ENCODE measurements at places on chromosomes 6 and 20.

DNA sequence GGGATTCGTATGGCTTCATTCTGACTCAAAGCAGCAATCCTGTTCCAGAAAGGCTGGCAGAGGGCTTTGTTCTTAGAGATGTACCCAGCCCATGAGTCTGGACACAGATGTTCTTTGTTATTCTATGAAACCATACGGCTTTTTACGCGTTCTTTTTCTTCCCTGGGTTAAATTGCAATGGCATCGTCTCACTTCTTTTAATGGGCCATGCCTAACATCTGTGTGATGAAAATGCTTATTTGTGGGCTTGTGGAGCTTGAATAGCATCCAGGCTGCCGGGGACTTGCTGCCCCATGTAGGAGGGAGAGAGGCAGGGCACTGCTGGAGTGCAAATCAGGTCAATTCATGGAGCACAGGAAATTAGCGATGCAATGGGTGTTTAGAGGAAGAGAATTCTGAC, 19.4 kb downstream of the FAM50B start:
- no peak for DNase-seq

- DNase-seq, result no peak
Measured at GRCh38 chr6:137652961-137653705, 158.9 kb upstream of the OLIG3 start.

GRCh38 chr20:45832619-45833018, 980 bp upstream of the SNX21 start:
- no peak for DNase-seq

DNA sequence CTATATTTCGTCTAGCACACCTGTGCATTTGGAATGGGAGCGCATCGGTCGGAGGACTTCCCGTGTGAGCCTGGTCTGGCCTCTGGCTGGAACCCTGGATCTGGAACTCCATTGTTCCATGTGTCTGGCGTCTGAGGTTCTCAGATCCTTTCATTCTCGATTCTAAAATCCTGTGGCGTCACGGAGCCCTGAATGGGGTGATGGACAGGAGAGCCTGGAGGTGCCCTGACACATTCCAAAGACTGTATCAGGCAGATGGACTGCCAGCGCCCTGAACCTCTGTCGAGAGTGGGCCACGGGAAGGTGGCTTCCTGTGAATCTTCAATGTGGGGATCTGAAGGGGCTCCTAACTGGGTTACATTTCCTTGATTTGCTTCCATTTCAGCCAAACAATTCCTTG, 20.6 kb downstream of the MYH7B start:
- no peak for DNase-seq

DNA sequence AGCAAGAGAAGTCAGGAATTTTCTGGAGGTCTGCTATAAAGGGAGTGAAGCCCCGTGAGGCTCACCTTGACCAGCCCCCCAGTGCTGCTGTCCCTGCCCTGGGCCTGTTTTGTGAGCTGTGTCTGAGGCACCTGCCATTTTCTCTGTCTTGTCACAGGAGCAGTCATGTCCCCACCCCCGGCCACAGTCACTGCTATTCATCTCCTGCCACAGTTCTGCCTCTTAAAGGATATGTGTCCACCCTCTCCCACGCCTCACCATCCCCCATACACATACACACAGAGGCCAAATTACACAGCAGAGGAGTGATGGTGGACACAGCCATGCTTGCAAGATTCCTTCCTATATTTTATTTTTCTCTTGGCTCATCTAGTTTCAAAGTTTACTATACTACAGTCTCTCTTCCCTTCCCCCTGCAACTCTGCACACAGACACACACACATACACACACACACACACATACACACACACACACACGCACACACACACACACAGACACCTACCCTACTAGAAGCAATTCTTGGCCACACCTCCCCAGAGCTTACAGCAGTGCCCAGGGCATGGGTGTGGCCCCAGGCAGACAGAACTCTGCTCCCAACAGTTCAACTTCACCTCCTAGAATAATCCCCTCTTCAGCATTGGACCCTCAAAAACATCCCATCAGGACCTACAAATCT, 68.7 kb upstream of the TAB2 start:
- DNase-seq, result no peak

GRCh38 chr20:13772529-13772928, 12.2 kb downstream of the ESF1 start:
- DNase-seq, result no peak

DNA sequence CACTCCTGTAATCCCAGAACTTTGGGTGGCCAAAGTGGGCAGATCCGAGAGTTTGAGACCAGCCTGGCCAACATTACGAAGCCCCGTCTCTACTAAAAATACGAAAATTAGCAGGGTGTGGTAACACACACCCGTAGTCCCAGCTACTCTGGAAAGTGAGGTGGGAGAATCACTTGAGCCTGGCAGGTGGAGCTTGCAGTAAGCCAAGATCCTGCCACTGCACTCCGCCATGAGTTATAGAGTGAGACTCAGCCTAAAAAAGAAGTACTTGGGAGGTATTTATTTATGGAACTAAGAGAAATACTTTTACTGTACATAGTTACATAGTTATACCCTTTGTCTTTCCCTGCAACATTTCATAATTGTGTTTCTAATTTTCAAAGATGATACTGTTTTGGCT, 67.8 kb downstream of the SMAP1 start:
- DNase-seq, result no peak

DNA sequence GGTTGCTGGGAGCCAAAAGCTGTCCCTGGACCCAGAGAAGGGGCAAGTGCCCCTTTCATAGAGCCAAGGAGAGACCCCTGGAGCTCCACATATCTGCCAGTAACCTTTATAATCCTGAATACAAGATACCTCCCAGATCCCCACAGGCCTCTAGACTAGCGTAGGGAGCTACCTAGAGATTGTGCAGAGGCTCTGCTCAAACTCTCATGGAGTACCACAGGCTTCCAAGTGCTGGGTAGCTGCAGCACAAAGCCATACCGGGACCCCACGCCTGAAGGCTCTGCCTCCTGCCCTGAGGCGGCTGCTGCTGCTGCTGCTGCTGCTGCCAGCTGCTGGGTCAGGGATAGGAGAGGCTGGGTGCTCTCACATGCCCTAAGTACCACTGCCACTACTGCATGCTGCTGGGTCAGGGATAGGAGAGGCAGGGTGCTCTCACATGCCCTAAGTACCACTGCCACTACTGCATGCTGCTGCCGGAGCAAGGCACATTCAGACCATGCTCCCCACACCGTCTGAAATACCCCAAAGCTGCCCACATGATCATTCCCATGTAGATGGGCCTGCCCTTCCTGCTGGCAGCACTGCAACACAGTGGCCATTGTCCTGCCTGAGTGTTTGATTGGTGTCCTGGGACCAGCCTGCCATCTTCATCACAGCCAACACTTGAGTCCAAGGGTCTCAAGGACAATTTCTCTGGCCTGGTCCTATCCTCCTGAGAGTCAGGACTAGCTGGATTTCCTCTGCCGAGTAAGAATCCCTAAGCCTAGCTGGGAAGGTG, 1434.3 kb upstream of the ADGRB3 start:
- DNase-seq, result no peak

DNA sequence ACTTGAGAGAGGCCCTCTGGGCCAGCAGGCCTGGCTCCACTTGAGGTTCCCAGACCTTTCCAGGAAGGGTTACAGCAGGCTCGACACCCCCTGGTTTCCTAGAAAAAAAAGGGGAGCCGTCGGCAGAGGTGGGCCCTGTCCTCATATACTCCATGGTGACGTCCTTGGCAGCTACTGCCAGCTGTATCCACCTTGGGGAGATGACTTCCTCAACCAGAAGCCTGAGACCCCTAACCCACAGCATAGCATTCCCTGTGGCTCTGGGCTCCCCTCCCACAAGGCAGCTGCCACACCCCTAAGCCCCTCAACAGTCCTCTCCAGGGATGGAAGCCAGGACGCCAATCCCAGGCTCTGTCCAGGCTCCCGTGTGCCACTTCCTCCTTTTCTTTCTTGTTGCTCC, 294.8 kb downstream of the CDC5L start:
- DNase-seq, result no peak

- DNase-seq, result no peak
Measured at GRCh38 chr6:127938701-127939100, 37.8 kb upstream of the THEMIS start.

DNA sequence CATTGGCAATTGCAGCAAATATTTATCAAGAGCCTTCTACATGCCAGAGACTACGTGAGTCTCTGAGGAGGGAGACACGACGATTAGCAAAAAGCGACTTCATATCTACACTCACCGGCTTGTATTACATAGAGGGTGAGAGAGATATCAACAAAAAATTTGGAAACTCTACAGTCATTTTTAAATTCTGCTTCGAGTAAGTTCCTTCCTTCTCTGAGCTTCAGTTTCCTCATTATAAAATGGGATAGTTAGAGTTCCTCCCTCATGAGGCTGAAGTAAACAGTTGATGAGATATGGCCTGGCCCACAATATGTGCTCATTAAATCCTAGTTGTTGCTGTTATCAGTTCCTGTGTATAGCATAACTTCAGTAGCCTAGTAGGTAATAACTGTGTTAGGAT, 64.1 kb upstream of the SIRPA start:
- DNase-seq, result no peak

DNA sequence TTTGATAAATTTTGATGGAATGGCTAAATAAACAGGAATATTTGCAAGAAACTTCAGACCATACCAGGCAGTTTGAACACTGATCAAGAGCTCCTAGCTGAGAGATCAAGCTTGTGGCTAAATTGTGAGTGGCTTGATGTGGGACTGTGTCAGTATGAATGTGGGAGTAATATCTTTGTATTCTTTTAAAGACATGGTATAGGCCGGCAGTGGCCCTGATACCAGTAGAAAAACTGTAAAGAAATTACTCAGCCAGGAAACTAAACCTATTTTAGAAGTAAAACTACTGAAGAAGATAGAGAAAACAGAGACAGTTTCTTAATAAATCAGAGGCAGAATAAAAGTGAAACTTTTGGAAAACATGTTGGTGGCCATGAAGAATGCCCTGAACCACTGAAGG, 608.4 kb upstream of the SYNCRIP start:
- DNase-seq, result no peak
